ENCODE measurements at places on chromosomes 5 and 9. TPM values are rescaled to one million over a fixed set of nuclear protein-coding genes. Genes with fewer than 3 reads are reported as not detected.

GRCh38 chr9:133561976-133562554, 27.6 kb downstream of the ADAMTSL2 start:
- no peak for DNase-seq

GPR21 gene
- total RNA-seq: not detected

GPR151 gene
- total RNA-seq: not detected

GRCh38 chr5:177025101-177025601, 2.7 kb downstream of the ZNF346 start:
- no peak for DNase-seq

PSD2 gene
- not detected for total RNA-seq

DNA sequence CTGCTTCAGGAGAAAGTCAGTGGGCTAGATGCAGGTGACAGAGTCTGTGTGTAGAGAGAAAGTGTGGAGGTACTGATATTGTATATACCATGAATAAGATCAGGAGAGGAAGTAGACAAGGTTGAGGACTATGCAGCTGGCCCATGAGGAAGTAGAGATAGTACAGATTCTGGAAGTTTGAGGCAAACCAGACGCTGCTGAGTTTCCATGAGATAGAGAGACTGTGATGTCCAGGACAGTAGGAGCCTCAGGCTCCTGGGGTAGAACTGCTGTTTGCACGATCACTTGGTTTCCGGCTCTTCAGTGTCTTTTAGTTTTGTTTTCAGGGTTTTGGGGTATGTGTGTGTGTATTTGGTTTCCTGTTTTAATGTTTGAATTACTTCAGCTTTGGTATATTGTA, 13.6 kb downstream of the OTULINL start:
- no peak for DNase-seq

OBP2B gene
- total RNA-seq: not detected

CDC20B gene
- total RNA-seq: not detected

CDC23 gene
- 21.7 TPM for total RNA-seq
